ENCODE measurements at places on chromosomes 7 and 10.

DNA sequence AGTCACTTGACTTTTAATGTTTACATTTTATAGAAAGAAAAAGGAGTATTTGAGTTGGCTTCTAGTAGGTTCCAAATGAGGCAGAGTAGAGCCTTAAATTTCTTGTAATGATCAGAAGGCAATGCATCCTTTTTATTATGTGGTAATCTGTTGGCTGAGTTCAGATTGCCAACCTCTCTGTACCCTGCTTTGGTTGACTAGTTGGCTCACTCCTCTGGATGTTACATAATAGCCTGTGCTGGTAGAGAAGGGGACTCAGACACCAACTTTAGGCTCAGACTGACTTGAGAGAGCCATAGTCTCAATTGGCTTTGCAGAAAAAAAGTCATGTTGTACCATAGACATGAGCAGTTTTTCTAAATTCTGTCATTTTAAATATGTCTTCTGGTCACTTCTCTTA is 46.8 kb upstream of the GLCCI1 start:
- no peak for DNase-seq

- no peak for DNase-seq
Measured at GRCh38 chr10:93753621-93754250, 4.0 kb upstream of the LGI1 start.

GRCh38 chr10:105577865-105578607 is 936.9 kb downstream of the SORCS3 start:
- no peak for DNase-seq

GRCh38 chr10:80051993-80052392 is 26.5 kb upstream of the TMEM254 start:
- no peak for DNase-seq
